HS-27A (cell line): ENCODE measurements at places on chromosomes 4 and X.

DNA sequence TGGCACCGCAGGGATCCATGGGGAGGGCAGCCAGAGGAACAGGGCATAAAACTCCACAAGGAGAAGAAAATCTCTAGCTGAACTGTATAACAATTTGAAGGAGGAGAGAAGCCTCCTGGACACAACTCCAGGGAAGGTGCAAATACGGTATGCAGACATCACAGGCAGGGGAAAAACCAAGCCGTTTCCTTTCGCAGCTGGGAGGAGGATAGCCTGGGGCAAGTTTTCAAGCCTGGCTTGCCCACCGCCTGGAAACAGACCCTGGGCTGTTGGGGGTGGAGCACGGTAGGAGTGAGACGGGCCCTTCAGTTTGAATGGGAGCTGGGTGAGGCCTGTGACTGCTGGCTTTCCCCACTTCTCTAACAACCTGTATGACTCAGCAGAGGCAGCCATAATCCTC, 43.4 kb upstream of the TAF9B start:
- no peak for DNase-seq

GRCh38 chrX:68710870-68711576, 63.6 kb downstream of the STARD8 start:
- DNase-seq = no peak

DNA sequence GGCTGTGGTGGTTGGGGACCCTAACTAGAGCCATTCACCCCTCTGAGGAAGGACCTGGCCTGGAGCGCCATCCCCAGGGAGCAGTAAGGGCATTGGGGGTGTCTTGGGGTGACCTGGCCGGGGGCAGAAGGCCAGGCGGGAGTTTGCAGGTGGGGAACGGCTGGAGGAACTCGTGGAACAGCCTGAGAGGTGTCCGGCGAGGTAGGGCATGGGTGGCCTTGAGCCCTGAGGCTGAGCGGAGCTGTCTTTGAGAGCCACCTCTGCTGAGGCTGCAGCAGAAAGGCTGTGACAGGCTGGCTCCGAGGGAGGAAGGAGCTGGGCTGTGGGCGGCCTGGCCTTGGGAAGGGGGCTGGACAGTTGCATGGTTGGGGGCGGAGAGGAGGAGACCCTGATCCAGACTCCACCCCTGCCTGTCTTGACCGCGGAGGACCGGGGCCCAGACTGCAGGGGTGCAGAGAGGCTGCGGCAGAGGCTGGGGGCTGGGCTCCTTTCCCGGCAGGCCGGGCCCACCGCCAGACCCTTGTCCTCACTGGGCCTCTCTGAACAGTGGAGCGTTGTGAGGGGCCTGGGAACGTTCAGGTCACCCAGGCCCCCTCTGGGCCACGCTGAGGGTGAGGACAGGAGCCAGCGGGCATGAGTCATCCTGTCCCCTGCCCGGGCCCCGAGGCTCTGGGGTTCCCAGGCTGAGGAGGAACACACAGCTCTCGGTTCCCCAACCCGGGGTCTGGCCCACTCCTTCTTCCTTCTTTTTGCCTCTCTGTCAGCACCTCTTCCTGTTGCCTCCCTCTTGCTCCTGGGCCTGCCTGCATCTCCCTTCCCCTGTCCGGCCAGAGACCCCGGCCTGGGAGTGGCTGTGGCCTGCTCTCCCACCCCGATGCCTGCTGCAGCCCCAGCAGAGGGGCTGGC, 8.1 kb downstream of the SH3BP2 start:
- no peak for DNase-seq

GRCh38 chr4:62199291-62199810, 999.2 kb downstream of the ADGRL3 start:
- no peak for DNase-seq

DNA sequence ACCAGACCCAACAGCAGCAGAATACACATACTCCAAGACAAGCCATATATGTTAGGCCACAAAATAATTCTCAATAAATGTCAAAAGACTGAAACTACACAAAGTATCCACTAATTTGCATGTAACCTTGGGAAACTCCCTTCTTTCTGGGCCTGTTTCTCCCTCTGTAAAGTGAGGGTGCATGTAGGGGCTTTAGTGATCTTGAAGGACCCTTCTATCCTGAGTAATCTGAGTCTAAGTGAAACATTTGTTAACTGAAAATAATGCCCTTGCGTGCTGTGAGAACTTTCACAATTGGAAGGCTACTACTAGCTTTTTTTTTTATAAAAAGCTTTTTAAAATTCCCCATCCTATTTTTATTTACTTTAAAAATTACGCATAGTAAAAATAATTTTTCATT, 125.2 kb downstream of the NEXMIF start:
- DNase-seq = no peak

GRCh38 chr4:180909279-180909678, 1333.9 kb upstream of the TENM3 start:
- no peak for DNase-seq
